ENCODE measurements at places on chromosomes 1 and 21. TPM values are rescaled to one million over a fixed set of nuclear protein-coding genes. Genes with fewer than 3 reads are reported as not detected.

DNA sequence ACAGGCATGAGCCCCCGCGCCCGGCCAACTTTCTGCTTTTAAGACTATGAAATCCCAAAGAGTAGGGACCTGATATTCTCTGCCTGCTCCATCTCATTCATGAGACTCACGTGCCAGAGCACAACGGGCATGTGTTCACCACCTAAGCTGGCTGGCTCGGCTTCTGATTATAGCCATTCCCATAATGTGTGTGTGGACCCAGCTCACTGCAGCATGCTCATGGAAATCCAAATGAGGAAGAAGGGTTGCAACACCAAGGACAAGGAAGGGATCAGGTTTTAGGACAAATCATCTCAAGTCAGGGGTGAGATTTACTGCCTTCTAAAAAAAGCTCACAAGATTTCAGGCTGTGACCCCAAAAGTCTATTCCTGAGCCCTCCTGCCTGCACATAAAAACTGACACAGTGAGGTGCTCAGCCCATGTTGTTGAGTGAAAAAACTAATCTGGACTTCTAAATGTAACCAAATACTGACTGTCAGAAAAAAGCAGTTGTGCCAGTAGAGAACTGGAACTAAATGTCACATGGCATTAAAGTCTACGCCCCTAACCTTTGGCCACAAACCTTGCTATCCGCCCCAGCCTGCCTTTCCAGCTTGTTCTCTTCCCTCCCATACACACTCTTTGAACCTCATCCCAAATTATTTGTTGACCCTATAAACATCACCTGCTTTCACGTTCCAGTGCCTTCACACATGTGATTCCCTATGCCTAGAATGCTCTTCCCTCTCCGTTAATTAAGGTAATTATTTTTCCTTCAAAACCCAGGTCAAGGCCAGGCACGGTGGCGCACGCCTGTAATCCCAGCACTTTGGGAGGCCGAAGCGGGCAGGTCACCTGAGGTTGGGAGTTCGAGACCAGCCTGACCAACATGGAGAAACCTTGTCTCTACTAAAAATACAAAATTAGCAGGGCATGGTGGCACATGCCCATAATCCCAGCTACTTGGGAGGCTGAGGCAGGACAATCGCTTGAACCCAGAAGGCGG, 9.1 kb upstream of the COA7 start:
- DNase-seq: no peak
- H3K27me3 ChIP-seq: no peaks in the 10 kb centered on the region
- no peak overlapping the region for H3K27ac ChIP-seq
- no peaks in the 10 kb centered on the region for H3K36me3 ChIP-seq

- H3K27ac ChIP-seq: no peak overlapping the region
- H3K27me3 ChIP-seq: no peaks in the 10 kb centered on the region
- DNase-seq: no peak
- no peak overlapping the region for H3K4me3 ChIP-seq
- no peaks in the 10 kb centered on the region for H3K4me1 ChIP-seq
Measured at GRCh38 chr1:240152611-240153297, 61.1 kb downstream of the FMN2 start.

GRCh38 chr1:85611425-85611824, 30.9 kb downstream of the CCN1 start:
- H3K36me3 ChIP-seq: no peaks in the 10 kb centered on the region
- no peak overlapping the region for H3K27ac ChIP-seq

DNA sequence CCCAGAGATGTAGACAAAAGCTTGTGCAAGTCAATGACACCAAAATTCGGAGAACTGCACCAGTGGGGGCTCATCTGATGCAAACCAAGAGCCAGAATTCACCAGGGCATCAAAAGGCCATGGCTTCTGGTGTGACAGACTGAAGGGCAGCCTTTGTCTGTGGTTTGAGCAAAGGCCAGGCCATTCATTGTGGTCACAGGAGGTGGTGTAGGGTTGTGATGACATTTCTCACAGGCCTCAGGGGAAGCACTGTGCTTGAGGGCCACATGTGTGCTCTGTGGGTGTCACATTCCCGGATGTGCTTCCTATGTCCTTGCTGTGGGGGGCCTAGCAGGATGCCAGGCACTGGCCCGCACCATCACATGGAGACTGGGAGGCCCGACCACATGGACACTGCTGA, 22.5 kb upstream of the KCNE1 start:
- H3K36me3 ChIP-seq: no peaks in the 10 kb centered on the region
- no peak overlapping the region for H3K4me3 ChIP-seq
- H3K27ac ChIP-seq: no peak overlapping the region
- no peaks in the 10 kb centered on the region for H3K27me3 ChIP-seq

DNA sequence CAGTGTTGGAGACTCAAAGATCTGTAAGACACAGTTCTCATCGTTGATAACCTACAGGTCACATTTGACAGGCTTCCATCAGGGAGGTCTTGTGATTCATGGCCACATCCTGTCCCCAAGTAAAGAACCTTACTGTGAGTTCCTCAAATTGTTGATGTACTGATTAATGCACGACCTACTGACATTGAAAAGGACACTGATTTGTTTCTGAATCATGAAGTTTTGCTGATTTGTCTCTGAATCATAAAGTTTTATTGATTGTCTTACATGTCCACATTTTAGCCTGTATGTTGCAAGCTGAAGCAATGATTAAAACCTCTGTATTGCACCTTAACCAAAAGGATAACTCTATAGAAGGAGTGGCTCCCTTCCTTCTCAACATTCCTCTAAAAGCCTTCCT, 476.3 kb upstream of the RUNX1 start:
- no peak for DNase-seq
- H3K27me3 ChIP-seq: no peaks in the 10 kb centered on the region
- no peak overlapping the region for H3K4me3 ChIP-seq
- H3K27ac ChIP-seq: no peak overlapping the region
- no peaks in the 10 kb centered on the region for H3K4me1 ChIP-seq
- no peaks in the 10 kb centered on the region for H3K36me3 ChIP-seq

DNA sequence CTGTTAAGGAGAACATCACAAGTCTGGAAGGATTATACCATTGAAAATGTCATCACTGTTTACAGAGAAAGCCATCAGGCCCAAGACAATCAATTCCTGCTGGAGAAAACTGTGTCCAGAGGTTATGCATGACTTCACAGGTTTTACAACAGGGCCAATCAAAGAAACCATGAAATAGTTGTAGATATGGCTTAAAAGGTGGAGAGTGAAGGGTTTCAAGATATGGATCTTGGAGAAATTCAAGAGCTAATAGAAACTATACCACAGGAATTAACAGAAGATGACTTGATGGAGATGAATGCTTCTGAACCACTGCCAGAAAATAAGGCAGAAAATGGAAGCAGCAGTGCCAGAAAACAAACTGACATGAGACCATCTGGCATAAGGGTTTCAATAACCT, 30.2 kb downstream of the USP1 start:
- H3K4me3 ChIP-seq: no peak overlapping the region
- H3K27ac ChIP-seq: no peak overlapping the region
- H3K4me1 ChIP-seq: no peaks in the 10 kb centered on the region

- H3K4me3 ChIP-seq: peak overlapping the region; percentile 51
- no peaks in the 10 kb centered on the region for H3K36me3 ChIP-seq
- H3K4me1 ChIP-seq: peaks cover 14% of the 10 kb centered on the region
- H3K27me3 ChIP-seq: peaks cover 40% of the 10 kb centered on the region
Measured at GRCh38 chr1:200890818-200891773, 3.6 kb upstream of the INAVA start.

- no peaks in the 10 kb centered on the region for H3K27me3 ChIP-seq
- DNase-seq: peak; percentile 60
- H3K27ac ChIP-seq: no peak overlapping the region
- no peaks in the 10 kb centered on the region for H3K4me1 ChIP-seq
Measured at GRCh38 chr1:226575739-226576378, 27.3 kb downstream of the STUM start.

DNA sequence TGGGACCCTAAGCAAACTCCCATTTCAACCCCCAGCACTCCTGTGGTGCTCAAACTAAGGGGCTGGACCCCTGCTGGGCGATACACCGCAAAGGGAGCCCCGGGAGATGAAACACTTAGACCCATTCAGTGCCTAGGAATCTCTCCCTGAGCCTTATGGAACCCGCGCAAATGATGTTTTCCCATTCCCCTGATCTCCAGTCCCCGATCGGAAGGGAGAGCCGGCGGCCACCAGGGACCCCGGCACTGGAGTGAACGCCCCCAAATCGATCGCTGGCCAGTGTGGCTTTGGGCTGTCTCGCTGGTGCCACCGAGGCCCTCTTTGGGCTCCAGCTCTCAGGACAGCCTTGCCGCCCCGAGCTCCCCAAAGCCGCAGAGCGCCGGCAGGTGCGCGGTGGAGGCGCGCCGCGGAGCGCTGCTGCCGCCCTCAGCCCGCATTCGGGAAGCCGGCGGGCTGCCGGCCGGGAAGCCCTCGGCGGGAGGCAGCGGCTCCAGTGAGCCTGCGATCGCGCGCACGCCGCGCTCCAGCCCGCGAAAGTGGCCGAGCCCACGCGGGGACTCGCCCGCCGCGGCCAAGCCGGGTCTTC, 1.1 kb downstream of the PLXNA2 start:
- no peaks in the 10 kb centered on the region for H3K36me3 ChIP-seq
- peaks cover 35% of the 10 kb centered on the region for H3K4me1 ChIP-seq
- H3K27me3 ChIP-seq: peaks cover 36% of the 10 kb centered on the region
- peak overlapping the region; percentile 98 for H3K27ac ChIP-seq

- H3K36me3 ChIP-seq: no peaks in the 10 kb centered on the region
- H3K27me3 ChIP-seq: no peaks in the 10 kb centered on the region
- H3K4me3 ChIP-seq: no peak overlapping the region
- H3K27ac ChIP-seq: no peak overlapping the region
- no peak for DNase-seq
Measured at GRCh38 chr1:10078494-10078893, 45.7 kb downstream of the UBE4B start.

DNA sequence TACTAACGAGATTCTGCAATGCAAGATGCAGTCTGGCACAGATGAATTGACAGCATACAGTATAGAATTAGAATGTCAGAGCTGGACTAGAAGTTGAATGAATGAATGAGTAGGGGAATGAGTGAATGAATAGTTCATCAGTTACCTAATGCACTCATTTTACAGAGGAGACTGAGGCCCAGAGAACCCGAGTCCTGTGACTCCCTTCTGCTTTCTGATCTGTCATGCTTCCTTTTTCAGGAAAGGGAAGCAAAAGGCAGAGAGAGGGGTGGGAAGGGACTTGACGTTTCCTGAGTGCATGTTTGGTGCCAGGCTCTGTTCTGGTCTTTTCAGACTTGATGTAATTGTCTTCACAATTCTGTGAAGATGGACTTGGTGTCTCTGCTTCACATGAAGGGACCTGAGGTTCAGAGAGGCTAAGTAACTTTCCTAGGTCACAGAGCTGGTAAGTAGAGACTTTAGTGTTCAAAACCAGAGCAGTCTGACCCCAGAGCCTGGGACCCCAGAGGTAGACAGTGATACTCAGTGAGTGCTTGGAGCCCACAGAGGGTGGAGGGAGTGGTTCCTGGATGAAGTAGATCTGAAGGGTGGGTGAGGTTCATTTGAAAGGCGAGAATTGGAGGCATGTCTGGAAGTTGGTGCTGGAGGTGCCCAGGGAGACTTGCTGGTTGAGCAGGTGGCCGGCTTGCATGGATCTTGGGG, 8.0 kb upstream of the MEX3A start:
- peaks cover 15% of the 10 kb centered on the region for H3K4me1 ChIP-seq
- no peaks in the 10 kb centered on the region for H3K36me3 ChIP-seq
- H3K27me3 ChIP-seq: no peaks in the 10 kb centered on the region
- no peak overlapping the region for H3K4me3 ChIP-seq
- DNase-seq: no peak

GRCh38 chr1:219433001-219433400, 179.9 kb downstream of the ZC3H11B start:
- H3K36me3 ChIP-seq: no peaks in the 10 kb centered on the region
- no peaks in the 10 kb centered on the region for H3K27me3 ChIP-seq
- peaks cover 4% of the 10 kb centered on the region for H3K4me1 ChIP-seq

DNA sequence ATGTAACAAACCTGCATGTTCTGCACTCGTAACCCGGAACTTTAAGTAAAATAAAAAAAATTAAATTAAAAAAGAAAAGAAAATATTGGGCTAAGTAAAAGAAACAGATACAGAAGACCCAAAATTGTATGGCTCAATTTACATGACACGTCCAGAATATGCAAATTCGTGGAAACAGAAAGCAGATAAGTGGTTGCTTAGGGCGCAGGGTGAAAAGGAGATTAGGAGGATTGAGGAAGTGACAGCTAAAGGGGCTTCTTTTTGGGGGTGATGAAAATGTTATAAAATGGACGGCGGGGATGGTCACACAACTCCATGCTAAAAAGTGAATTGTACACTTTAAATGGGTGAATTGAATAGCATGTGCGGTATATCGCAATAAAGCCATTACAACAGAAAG, 27.4 kb upstream of the ZBTB21 start:
- H3K27ac ChIP-seq: no peak overlapping the region
- peaks cover 19% of the 10 kb centered on the region for H3K4me1 ChIP-seq
- DNase-seq: no peak
- no peaks in the 10 kb centered on the region for H3K36me3 ChIP-seq
- no peak overlapping the region for H3K4me3 ChIP-seq

- H3K4me1 ChIP-seq: no peaks in the 10 kb centered on the region
- no peak overlapping the region for H3K27ac ChIP-seq
- DNase-seq: no peak
- H3K4me3 ChIP-seq: no peak overlapping the region
Measured at GRCh38 chr21:22885614-22886013, 1887.4 kb downstream of the NCAM2 start.

DNA sequence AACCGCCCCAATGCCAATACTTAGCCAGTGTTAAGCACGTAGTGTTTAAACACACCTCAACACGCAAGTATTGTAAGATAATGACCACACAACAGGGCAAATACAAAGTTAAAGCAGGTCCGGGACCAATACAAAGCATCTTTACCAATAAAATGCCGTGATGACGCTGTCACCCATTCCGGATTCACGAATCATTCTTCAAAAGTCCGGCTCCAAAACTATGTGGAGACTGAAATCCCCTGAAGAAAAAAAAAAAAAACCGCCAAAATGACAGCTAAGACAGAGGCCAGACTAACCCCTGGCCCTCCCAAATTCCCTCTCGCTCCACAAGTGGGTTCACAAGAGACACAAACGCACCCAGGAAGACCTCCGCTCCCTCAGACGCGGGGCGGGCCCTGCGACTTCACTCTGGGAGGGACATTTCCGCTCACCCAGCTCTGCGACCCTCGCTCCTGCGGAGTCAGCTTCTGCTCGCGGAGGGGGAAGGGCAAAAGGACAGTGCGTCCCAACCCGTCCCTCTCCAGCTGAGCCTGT, 625 bp upstream of the DARS2 start:
- no peak for DNase-seq
- H3K4me3 ChIP-seq: peak overlapping the region; percentile 83
- H3K36me3 ChIP-seq: peaks cover 11% of the 10 kb centered on the region
- H3K27me3 ChIP-seq: no peaks in the 10 kb centered on the region

DNA sequence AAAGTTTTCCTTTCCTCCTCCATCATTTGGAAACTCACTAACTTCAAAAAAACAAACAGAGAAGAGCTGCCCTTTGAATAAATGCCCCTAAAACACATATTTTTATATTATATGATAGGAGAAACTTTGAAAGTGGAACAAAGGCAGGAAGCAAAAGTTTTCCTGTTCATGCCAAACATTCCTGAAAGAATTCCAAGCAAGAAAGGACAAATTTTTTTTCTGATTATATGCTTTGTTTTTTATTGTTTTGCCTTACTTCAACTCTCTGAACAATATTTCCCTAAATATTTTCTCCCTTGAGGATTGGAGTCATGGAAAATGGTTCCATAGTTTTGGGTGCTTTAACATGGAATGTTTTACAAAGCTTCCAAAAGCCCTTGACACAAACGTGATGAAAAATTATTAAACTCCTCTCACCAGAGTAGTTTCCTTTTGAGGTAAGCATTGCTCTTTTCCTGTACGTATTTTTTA, 638.5 kb upstream of the CAMK1G start:
- no peak for DNase-seq
- H3K4me3 ChIP-seq: no peak overlapping the region

The WNT2B gene
- total RNA-seq: 3.2 TPM

The PTPRF gene
- 7.7 TPM for total RNA-seq

The OR2L5 gene
- not detected for total RNA-seq

The AADACL4 gene
- total RNA-seq: not detected

The SPOCD1 gene
- total RNA-seq: not detected

The LDLRAD2 gene
- 0.07 TPM for total RNA-seq

The AKR7A3 gene
- 0.38 TPM for total RNA-seq

Data from heart right ventricle (tissue), 16 donors.